ENCODE measurements at places on chromosomes 6 and 20. TPM values are rescaled to one million over a fixed set of nuclear protein-coding genes. Genes with fewer than 3 reads are reported as not detected.

DNA sequence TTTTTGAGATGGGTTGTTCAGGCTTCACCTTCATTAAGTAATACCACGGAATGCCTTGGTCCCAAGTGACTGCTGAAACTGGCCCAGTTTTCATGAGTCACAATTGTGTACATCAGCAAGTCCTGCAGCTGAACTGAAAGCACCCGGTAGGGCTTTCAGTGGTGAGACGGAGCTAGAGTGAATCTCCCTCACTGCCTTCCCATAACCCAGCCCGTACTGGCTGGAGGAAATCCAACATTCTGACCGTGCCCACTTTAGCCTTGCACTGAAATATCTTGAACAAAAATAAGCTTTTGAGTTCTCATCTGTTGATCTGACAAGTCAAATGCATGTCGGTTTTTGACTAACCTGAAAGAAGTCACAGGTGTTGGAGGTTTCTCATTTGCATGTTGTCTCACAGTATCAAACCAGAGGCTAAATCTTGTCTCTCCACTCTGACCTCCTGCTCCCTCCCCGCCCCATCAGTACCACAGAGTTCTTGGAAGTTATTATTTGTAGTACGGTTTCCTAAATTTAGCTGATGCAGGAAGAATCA lies 35.9 kb downstream of the DUSP22 start:
- no peak overlapping the region for H3K27ac ChIP-seq
- H3K4me3 ChIP-seq = no peak overlapping the region
- H3K4me1 ChIP-seq = peaks cover 50% of the 10 kb centered on the region
- no peaks in the 10 kb centered on the region for H3K36me3 ChIP-seq
- no peaks in the 10 kb centered on the region for H3K27me3 ChIP-seq

GRCh38 chr6:167819576-167819975 lies 7.1 kb upstream of the AFDN start:
- no peak for DNase-seq
- H3K4me1 ChIP-seq = no peaks in the 10 kb centered on the region
- no peak overlapping the region for H3K27ac ChIP-seq

WFDC12 gene
- not detected for total RNA-seq

KCNK16 gene
- total RNA-seq = not detected

GABRR2 gene
- 1.2 TPM for total RNA-seq

- peaks cover 26% of the 10 kb centered on the region for H3K4me1 ChIP-seq
- no peak for DNase-seq
- H3K27me3 ChIP-seq = no peaks in the 10 kb centered on the region
- no peaks in the 10 kb centered on the region for H3K36me3 ChIP-seq
- H3K27ac ChIP-seq = peak overlapping the region; percentile 90
Observed at GRCh38 chr6:25137916-25138232, 141.3 kb upstream of the CARMIL1 start.

DNA sequence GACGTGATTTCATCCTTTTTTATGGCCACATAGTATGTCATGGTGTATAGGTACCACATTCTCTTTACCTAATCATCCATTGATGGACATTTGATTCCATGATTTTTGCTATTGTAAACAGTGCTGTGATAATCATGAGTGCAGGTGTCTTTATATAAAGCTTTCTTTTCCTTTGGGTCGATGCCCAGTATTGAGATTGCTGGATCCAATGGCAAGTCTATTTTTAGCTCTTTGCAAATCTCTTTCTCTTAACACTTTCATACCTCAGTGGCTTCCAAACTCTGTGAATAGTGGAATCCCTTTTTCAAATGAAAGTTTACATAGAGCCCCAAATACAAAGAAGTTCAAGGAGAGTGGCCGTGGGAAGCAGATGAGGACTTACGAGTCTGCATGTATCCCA lies 105.8 kb upstream of the SPTLC3 start:
- no peak overlapping the region for H3K4me3 ChIP-seq
- no peaks in the 10 kb centered on the region for H3K4me1 ChIP-seq
- no peak for DNase-seq

- H3K27me3 ChIP-seq = no peaks in the 10 kb centered on the region
- H3K4me3 ChIP-seq = peak overlapping the region; percentile 71
- peaks cover 27% of the 10 kb centered on the region for H3K36me3 ChIP-seq
- DNase-seq = peak; percentile 92
Observed at GRCh38 chr6:31729979-31730630, 1.0 kb upstream of the DDAH2 start.

- no peaks in the 10 kb centered on the region for H3K36me3 ChIP-seq
- no peak overlapping the region for H3K4me3 ChIP-seq
- no peaks in the 10 kb centered on the region for H3K27me3 ChIP-seq
Observed at GRCh38 chr6:44580901-44581300, 193.4 kb downstream of the CDC5L start.

All from heart right ventricle (tissue), 16 donors.